ENCODE measurements at places on chromosomes 5 and 9. TPM values are rescaled to one million over a fixed set of nuclear protein-coding genes. Genes with fewer than 3 reads are reported as not detected.

TMEM252 gene
- not detected for total RNA-seq

PCDHGA12 gene
- total RNA-seq = 2.1 TPM

ITGA1 gene
- total RNA-seq = 6.6 TPM

CCDC171 gene
- 2.7 TPM for total RNA-seq

DNA sequence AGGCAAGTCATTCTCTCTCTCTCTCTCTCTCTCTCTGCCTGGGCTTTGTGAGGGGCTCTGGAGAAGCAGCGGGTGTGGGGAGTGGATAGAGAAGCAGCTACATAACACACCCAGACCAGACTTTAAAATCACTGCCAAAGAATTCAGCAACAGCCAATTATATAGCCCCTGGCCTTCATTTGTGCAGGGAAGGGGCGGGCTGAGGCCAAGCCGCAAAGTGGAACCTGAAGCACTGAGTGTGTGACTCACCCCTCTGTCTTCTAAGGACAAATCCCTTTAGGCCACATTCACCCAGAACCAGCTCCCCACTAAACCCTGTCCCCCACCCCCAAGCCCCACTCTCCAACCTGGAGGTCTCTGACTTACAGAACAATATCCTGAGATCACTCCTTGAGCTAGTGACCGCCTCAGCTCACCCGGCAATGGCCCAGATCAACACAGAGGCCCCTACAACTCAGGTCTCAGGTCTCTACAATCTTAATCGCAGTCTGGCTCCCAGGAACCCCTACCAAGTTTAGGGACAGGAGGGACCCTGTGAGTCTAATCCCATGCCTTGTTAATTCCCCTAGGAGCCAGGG is 6.0 kb downstream of the B4GALT1 start:
- H3K36me3 ChIP-seq = no peaks in the 10 kb centered on the region
- H3K27me3 ChIP-seq = no peaks in the 10 kb centered on the region
- H3K4me1 ChIP-seq = peaks cover 57% of the 10 kb centered on the region
- DNase-seq = no peak
- H3K4me3 ChIP-seq = no peak overlapping the region
- peak overlapping the region; percentile 97 for H3K27ac ChIP-seq

DNA sequence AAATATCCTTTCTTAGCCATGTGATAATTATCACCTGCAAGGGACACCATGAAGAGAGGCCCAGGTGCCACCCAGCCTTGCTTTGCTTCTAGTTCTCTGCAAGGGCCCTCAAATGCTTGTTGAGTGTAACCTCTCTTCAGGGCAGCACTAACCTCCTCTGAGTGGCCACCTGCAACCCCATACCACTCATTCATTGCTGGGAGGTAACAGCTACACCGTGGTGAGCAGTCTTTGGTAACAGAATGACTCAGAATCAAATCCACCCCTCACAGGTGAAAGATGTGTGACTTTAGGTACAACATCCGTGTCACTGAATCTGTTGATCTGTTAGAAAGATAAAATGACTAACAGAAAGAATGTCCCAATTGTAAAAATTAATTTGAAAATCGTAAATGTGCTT is 365.1 kb upstream of the TRPC7 start:
- no peaks in the 10 kb centered on the region for H3K27me3 ChIP-seq
- no peaks in the 10 kb centered on the region for H3K4me1 ChIP-seq
- H3K27ac ChIP-seq = no peak overlapping the region

DNA sequence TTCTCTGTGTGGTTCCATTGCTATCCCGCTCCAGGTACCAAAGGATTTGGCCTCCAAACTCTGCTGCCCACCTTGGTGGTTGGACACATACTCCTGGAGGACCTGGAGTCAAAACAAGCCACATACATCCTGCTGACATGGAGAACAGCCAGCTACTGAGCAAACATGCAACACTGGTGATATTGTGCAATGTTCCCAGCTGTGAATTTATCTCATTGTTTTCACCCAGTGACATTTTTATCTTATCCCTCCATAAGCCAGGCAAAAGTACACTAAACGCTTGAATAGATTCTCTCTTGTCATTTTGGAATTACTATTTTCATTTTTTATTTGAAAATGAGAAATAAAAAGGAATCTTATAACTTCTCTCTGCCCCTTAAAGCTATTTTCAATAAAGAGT is 11.1 kb upstream of the CTSL start:
- peak; percentile 79 for DNase-seq
- H3K36me3 ChIP-seq = no peaks in the 10 kb centered on the region
- H3K27ac ChIP-seq = no peak overlapping the region
- H3K4me1 ChIP-seq = peaks cover 17% of the 10 kb centered on the region
- H3K4me3 ChIP-seq = no peak overlapping the region

GRCh38 chr5:172573986-172574870 is 66.8 kb upstream of the NEURL1B start:
- no peaks in the 10 kb centered on the region for H3K4me1 ChIP-seq
- H3K27ac ChIP-seq = no peak overlapping the region
- H3K27me3 ChIP-seq = no peaks in the 10 kb centered on the region
- DNase-seq = no peak

GRCh38 chr9:14127656-14128055 is 186.3 kb downstream of the NFIB start:
- no peaks in the 10 kb centered on the region for H3K4me1 ChIP-seq
- no peak overlapping the region for H3K27ac ChIP-seq
- H3K4me3 ChIP-seq = no peak overlapping the region
- H3K36me3 ChIP-seq = no peaks in the 10 kb centered on the region

All from pancreas (tissue), 10 donors.